ENCODE measurements at places on chromosomes 1 and 21.
A peak's percentile ranks its signal among the peaks of the same experiment; 100 is the strongest.

DNA sequence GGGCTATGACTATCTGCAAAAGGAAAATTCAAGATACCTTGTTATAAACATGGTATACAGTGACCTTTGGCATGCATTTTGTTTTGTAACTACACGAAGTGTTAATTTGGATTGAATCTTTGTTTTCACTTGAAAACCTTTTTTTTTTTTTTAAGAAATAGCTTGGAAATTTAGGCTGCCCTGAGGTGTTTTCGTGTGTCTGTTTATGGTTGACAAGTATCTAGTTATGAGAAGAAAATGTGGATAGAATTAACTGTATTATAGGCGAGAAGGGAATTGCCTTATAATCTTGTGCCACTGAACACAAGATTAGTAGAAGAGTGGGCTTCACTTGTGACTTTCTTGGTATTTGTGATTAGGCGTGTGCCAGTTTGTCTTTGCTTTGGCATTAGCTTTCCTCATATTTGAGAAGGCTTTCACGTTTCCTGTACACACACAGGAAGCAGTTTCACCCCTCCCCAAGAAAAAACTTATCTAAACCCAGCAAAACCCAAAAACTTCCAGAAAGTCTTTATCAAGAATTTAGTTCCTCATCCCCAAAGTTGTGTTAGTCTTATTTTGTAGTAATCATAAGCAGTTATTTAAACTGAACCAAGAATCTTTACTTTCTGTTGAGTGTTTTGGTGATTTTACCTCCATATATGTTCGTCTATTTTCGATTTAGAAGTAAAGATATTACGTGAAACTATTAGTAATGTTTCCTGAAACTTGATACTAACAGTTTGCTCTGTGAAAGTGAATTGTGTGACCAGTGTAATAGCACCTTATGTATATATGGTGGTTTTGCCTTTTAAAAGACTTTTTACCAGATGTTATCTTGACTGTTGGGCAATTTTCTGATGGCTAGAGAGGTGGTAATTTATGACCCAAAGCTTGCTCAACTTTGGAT, 3.8 kb downstream of the DYRK1A start:
- DNase-seq = no peak

GRCh38 chr1:225626698-225627097, 26.2 kb downstream of the ENAH start:
- DNase-seq = no peak

GRCh38 chr1:99546432-99547416, 99.2 kb upstream of the PALMD start:
- no peak for DNase-seq

DNA sequence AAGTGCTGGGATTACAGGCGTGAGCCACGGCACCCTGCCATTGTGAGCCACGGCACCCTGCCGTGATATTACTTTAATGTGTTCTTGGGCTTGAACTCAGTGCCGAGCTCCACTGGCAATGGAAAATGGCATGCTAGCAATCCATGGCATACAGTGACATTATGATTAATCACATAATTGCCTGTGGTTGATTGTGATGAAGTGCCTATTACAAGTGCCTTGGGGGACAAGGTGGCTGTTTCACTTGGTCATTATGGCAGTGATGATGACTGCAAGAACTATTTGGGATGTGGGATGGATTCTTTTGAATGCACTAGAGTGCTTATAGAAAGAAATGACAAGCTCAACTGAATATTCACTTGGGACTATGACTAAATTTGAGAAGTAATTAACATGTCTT, 22.3 kb upstream of the HPCAL4 start:
- DNase-seq = no peak

DNA sequence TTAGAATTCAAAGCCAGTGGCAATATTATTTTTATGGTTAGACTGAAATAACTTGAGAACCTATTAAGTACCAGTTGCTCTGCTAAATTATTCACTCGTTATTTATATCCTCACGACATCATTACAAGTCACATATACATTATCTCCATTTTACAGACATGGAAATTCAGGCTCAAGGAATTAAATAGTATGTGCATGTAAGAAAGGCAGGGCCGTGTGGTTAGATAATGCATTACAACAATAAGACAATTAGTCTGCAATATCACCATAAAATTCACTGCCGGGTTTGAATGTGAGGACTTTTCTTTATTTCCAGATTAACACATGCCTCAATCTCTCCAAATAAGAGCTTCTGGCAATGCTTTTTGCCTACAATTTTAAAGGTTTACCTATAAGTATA, 523.4 kb downstream of the PTBP2 start:
- no peak for DNase-seq

GRCh38 chr1:107750364-107750959, 214.5 kb downstream of the VAV3 start:
- DNase-seq = peak; percentile 48

GRCh38 chr21:44872649-44873355, 688 bp downstream of the PTTG1IP start:
- DNase-seq = no peak

- no peak for DNase-seq
Measured at GRCh38 chr1:219801156-219801820, 127.1 kb downstream of the SLC30A10 start.

DNA sequence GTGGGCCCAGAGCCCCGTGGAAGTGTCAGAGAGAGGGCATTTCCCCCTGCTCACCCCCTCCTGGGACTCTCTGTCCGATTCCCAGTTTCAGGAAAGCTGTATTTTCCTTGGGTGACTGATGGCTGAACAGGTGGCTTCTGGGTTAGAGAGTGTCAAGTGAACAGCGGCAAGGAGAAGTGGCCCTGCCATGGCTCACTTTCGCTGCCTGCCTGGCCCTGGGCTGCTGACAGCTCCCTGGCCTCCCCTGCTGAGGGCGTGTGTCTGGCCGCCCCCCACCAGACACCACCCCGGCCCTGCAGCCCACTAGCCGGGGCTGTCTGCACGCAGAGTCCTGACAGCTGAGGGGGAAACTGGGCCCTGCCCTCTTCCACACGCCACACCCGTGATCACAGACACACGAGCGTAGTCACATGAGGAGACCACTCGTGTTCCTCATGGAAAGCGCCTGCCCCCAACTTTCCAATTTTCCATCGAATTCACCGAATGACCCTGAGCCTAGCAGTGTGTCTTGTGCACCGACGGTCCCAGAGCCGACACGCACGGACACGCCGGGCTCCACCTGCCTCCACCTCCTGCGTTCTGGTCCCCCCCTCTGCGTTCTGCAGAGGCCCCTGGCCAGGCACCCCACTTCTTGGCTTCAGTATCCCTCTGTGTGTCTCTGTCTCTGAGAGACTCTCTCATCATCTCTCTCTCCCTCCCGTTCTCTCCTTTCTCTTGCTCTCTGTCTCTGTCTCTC, 60.6 kb upstream of the CASZ1 start:
- no peak for DNase-seq

DNA sequence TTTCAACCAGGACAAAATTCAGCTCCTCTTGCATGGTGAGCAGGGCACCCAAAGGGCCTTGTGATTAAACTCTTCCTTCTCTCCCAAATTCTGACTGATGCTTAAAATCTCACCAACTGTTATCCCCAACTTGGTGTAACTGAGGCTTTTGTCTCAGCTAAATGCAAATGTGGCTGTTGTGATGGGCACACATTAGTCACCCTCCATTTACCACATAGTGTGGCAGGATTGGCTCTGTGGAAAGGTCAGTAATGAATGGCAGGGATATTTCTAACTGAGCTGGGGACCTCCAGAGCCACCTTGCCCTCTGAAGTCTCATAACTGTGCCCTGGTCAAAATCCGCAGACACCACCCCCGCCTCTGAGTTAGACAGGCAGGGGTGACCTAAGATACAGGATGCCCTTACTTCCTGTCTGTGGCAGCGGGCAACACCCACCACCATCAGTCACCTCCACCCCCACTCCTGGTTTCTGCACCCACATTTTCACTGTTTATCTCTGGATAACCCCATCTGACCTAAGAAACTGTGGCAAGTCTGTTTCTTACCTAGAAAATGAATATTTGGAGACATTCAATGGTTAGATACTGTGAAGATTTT, 25.4 kb upstream of the RGS16 start:
- no peak for DNase-seq

DNA sequence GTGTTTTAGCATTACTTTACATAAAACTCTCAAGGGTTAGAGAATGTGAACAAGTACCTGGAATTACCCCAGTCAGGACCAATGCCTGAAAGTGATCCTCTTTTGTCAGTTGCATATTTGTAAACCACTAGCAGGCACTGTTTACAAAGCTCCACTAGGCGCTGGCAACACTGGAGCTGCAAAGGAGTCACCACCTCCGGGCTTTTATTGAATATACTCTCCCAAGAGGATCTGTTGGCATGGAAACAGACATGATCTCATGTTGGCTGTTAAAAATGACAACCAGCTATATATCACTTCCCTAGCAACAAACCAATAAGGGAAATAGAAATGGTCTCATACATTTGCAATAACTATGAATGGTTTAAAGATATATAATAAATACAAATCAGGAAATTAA, 116.0 kb downstream of the TTLL7 start:
- DNase-seq = peak; percentile 26

DNA sequence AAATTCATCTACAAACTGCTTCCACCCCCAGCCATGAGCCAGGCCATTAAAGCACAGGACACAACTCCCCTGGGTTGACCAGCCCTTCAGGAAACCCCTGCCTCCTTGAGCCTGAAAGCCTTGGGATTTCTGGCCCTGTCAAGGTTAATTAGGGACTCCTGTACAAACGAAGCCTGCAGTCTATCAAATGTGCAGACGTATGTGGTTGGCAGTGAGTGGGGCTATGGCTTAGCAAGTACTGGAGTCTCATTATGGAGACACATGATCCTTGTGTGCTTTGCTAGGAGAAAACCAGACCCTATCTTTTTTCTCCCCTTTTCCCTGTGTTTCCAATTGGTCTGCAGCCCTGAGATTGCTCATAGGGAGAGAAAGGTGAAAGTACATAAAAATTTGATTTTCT, 588.3 kb upstream of the USP24 start:
- no peak for DNase-seq

DNA sequence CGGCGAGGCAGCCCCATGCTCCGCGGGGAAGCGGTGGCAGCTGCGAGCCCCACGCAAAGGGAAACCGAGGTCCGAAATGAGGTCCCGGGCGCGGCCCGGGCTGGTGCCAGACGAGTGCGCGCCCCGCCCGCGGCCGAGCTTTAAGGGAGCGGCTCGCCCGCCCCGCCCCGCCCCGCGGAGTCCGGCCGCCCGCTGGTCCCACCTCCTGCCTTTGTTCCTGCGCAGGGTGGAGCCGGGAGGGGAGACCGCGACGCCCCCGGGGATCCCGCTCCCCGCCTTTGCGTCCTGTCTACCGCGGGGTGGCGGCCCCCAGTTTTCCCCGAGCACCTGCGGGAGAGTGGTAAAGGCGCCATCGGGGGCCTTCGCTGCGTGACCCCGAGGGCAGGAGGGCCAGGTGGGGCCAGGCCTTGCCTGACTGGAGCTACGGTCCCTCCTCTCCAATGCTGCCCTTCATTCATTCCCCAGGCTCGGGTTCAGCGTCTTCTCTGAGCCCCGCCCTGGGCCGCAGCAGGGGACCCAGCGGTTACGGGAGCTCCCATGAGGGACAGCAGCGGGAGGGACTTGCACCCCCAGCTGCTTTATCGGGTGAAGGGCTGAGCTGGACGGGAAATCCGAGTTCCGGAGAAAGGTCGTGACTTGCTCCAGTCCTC, at the start of gene HES2:
HES2 (minus strand) TSS at position 116 of the 650 bp plus-strand sequence; CDS start at position 17, 99 bp downstream.
- DNase-seq = no peak

DNA sequence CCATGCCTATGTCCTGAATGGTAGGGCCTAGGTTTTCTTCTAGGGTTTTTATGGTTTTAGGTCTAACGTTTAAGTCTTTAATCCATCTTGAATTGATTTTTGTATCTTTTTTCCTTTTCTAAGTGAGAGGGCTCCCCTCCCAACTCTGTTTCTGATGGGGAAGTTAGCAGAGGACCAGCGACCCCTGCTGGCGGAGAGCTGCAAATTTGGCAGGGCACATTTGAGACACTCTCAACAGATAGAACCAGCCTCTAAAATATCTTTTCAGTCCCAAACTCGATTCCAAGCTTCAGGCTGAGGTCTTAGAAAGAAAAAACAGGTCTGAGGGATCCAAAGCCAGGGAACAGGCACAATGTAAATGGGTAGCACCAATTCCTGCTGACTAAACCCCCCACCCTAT, 32.5 kb downstream of the LRRC3 start:
- no peak for DNase-seq

- no peak for DNase-seq
Measured at GRCh38 chr1:107976836-107977235, 11.9 kb upstream of the VAV3 start.

GRCh38 chr1:191709215-191709614, 449.0 kb upstream of the RGS18 start:
- no peak for DNase-seq

DNA sequence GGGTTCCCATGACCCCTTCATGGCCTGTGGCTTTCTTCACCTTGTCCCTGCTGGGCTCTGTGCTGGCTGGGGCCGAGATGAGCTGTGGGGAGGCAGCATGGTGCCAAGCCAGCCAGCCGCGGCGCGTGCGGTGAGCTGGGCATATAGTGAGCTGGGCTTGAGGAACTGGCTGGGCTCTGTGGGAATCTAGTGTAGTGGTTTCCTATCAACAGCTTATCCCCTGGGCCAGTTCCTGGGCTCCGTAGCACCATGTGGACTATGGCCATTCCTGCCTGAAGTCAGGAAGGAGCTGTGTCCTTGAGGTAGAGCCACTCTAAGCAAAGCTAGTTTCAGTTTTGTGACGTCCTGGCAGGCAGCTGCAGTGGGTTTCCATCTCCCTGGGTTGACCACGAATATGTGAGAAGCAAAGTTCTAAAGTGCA, 1.8 kb downstream of the NCMAP start:
- DNase-seq = no peak

DNA sequence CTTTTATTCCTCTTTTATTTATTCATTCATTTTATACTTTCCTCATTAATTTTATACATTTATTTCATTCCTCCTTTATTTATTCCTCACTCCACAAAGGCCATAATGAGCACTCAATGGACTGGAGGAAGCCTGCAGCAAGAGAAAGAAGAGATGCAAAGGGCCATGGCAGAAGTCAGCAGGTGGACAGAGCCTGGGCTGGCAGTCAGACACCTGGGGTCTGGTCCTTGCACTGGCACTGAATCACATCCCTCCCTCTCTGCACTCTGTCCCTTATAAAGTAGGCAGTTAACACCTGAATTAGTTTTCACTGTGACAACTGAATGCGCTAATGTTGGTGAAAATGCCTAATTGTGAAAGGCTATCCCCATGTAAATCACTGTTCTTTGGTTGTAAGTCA, 38.6 kb downstream of the FAM78B start:
- DNase-seq = no peak

DNA sequence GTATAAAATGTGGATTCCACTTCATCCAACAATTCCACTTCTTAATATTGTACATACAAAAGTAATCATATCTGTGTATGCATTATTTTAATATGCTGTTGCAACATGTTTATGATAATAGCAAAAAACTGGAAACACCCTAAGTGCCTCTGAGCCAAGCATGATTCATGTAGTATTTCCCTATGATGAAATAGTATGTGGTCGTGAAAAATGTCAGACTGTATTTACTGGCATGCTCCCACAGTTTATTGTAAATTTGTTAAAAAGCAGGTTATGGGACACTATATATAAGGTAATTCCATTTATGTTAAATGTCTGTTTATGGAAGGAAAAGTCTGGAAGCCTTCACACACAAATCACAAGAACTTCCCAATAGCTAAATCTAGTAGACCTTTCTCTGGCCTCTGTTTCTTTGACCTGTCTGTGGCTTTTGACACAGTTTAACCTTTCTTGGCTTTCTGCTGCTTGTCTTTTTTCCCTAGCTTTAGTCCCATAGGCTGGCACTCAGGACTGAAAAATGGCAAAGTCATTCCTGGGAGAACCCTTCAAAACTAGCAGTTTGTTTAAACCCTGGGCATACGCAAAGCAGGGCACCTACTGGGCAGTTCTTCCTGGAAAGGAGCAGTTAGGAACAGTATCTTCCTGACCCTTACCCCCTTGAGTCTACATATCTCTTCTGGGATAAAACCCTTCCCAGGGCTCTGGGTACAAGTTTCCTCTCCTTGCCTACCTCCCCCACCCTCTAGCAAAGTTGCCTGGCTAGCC, 65.4 kb upstream of the ARTN start:
- no peak for DNase-seq
